ENCODE measurements at places on chromosomes 16 and 17. TPM values are rescaled to one million over a fixed set of nuclear protein-coding genes. Genes with fewer than 3 reads are reported as not detected.

- no peak for DNase-seq
These were observed 44.6 kb upstream of the ZNF469 start for GRCh38 chr16:88338111-88338510.

DNA sequence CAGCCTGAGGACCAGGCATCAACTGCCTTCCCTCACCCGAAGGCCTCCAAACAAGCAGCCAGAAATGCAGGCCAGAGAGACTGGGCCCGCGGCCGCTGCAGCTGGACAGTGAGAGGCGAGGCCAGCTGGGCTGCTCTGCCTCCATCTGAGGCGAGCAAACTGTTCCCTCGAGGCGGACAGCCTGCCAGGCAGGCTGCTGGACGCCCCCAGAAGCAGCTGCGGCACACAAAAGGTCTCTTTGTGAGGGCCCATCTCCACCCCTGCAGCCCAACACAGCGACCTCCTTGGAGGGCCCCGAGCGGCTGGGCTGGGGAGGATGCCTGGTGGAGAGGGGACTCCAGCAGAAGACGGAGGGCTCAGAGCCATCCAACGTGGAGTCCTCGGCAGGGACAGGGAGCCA lies 4.7 kb downstream of the CORO7 start:
- DNase-seq = no peak

- DNase-seq = no peak
These were observed 33.3 kb downstream of the STAT5A start for GRCh38 chr17:42321555-42321954.

ALOX15 gene
- not detected for total RNA-seq

ZACN gene
- total RNA-seq = 0.34 TPM

CDK3 gene
- 14.1 TPM for total RNA-seq

TERB1 gene
- not detected for total RNA-seq

- no peak for DNase-seq
These were observed 1.7 kb upstream of the KPNA2 start for GRCh38 chr17:68033636-68034451.

DNA sequence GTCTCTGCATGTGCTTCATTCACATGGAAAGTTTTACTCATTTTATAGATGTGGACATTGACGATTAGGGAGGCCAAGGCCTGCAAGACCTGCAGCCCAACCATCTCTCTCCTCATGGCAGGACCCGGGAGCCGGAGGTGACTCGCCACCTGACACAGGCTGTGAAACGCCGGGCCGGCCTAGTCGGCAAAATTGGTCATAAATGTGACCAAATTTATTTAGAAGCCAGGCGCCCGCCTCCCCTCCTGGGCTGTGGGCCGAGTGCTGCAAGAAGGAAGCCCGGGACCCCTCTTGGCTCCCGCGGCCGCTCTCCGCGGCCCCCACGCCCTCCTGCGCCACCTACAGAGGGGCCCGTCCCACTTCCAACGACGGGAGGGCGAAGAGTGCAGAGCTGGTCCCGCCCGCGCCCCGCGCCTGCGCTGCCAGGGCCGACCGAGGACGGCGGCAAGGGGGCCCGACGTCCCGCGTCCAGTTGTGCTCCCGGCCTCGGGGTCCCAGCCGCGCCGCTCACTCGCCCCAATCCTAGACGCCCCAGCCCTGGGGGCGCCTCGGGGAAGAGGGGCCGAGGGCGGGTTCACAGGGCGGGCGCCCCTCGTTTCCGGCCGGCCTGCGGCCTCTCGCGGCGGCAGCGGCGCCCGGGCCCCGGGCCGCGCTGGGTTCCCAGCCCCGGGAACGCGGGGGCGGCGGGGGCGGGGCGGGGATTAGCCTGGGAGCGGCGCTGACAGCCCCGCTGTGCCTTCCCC lies 47.5 kb downstream of the WNT3 start:
- peak; percentile 63 for DNase-seq

TBC1D3H gene
- total RNA-seq = not detected

DNA sequence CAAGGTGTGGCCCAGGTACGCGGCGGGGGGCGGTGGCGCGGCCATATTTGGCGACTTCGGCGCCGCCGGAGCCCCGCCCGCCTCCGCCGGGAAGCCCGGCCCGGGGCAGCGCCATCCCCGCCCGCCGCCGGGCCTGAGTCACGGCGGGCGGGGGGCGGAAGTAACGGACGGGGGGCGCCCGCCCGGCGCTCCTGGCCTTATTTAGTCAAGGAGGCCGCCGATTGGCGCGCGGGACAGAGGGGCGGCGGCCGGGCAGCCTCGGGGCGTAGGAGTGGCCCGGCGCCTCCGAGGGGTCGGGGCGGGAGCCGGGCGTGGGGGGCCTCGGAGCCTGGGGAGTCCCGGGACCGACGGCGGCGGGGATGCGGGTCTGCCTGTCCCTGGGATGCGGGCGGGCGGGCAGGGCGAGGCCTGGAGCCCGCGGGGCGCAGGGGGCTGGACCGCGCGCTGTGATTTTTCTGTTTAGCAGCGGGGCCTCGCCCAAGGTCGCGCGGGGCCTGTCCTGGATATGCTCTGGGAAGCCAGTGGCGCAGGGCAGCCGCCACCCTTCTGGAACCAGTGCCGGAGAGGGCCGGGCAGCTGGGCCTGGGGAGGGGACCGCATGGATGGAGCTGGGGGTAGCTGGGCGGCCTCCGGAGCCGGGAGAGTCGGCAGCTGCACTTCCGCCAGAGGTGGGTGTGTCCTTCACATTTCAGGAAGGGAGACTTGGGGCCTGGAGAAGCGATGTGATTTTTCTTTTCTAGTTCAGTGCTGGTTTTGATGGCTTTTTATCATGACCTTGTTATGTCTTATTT lies 2.3 kb upstream of the ACTG1 start:
- peak; percentile 76 for DNase-seq

COPZ2 gene
- total RNA-seq = 4.1 TPM

GRCh38 chr16:719815-720446 lies 1.0 kb upstream of the ANTKMT start:
- no peak for DNase-seq

GRCh38 chr16:19344224-19344801 lies 58.8 kb downstream of the CLEC19A start:
- no peak for DNase-seq

- no peak for DNase-seq
These were observed 47.9 kb downstream of the STH start for GRCh38 chr17:46046957-46047356.

ZNF319 gene
- 11.2 TPM for total RNA-seq

DNA sequence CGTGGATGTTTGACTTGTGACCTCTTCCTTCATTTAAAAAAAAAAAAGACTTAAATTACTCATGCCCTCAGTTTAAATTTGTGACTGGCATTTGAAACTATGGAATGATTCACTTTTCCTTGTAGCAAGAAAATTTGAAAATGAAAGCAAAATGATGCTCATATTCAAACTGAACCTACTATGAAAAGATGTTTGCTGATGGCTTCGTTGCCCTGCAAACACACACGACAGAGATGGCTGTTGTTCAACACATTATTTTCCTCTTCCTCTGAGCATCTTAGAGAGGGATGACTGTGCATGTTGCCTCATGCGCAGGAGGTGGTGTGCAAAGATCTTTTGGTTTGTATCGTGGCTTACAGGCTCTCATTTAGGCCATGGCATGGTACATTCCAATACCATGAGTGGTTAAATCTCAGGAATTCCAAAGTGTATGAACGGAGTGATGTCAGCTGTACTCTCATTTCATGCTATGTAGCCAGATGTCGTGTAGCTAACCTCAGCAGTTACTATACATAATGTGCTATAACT lies 164.5 kb downstream of the PRKCA start:
- DNase-seq = no peak

HIGD1B gene
- not detected for total RNA-seq

- no peak for DNase-seq
These were observed 70.5 kb upstream of the NOG start for GRCh38 chr17:56523042-56523441.

KRTAP4-4 gene
- total RNA-seq = not detected

GRCh38 chr17:78781893-78782304 lies at the start of gene CYTH1:
Gene CYTH1, minus strand, starts transcription at chr17:78782273. Its CDS starts 50 bp downstream, at chr17:78782223.
- DNase-seq = no peak

GRCh38 chr16:73126525-73126853 lies 78.6 kb upstream of the ZFHX3 start:
- no peak for DNase-seq

GRCh38 chr17:66655861-66656260 lies 179.1 kb upstream of the CACNG5 start:
- no peak for DNase-seq

DNA sequence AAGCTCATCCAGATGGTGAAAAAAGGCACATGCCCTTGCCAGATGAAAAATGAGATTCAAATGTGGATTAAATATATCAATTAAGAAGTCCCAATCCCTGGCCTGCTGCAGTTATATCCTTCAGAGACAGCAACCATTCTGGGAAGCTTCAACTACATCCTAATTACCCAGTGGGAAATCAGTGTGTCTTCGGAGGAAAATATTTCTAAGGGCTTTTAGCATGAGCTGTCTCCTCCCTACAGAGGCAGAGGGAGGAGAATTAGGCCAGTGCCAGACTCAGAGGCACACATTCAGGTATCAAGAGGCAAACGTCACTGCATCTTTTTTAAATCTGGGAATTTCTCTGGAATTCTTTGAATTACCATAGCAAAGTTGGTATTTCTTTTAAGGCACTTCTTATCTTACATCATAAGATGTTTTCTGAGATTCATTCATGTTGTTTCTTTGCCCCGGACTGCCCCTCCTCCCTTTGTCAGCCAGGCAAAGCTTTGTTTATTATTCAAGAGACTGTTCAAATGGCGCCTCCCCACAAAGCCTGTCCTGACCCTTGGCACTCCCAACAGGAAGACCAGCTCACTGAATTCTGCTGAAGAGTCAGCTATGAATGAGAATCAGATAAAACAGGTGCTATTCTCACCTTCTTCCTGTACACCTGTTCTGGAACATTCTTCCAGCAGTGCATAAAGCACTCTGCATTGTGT lies 38.3 kb upstream of the SMPD3 start:
- DNase-seq = no peak

DNA sequence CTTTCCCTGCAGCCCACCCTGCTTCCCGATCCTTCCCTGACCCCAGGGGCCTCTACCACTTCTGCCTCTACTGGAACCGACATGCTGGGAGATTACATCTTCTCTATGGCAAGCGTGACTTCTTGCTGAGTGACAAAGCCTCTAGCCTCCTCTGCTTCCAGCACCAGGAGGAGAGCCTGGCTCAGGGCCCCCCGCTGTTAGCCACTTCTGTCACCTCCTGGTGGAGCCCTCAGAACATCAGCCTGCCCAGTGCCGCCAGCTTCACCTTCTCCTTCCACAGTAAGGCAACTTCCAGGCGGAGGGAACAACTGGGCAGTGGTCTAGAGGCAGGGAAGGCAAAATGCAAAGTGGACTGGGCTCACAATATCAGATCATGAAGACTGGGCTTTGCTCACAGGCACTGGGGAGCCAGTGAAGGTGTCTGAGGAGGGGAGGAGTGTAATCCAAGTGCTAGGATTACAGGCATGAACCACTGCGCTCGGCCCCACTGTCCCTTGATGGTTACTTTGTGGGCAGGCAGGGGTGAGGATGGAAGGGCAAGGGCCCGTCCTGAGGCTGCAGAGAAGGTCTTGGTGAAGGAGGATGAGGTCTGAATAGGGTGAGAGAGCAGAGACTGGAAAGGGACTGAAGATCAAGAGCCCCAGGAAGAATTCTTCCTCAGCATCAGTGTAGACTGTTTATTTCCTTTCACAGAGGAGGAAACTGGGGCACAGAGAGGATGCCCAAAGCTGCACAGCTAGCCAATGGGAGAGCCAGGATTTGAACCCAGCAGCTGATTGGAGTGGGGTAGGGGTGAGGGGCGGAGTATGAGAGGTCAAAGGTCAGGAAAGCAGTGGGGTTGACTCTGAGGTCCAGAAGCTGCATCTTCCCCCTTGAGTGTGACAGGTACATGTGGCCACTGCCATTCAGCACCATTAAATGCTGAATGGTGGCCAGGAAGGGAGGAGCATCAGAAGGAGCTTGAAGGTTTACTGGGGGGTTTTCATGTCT lies 16.5 kb upstream of the ADGRG3 start:
- no peak for DNase-seq

DNA sequence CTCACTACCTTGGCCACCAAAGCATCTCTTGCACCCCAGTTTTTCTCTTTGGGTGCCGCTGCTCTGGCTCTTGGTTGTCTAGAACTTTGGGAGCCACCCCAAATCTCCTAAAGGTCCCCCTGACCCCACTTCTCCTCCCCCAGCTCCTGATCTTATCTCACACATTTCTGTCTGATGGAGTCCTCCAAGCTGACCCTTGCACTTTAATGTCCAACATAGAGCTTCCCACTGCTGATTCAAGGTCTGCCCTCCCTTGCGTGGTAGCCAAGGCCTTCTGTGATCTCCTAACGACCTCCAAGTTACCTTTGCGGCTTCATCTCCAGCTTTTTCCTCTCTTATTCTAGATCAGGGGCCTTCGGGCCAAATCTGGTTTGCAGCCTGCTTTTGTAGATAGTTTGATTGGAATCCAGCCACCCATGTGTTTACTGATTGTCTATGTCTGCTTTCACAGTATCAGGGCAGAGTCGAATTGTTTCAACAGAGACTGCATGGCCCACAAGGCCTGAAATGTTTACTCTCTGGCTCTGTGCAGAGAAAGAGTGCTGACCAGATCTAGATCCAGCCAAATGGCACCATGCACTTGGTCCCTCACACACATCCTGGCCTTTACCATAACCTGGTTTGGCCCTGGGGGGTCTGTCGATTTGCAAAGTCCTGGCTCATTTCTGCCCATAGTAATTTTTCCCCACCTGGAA lies 168.6 kb downstream of the HAPSTR1 start:
- no peak for DNase-seq

- DNase-seq = peak; percentile 42
These were observed 5.5 kb downstream of the IGSF6 start for GRCh38 chr16:21646721-21647561.

- DNase-seq = no peak
These were observed 310.5 kb upstream of the IRX5 start for GRCh38 chr16:54620197-54620596.

PMP22 gene
- total RNA-seq = not detected

DNA sequence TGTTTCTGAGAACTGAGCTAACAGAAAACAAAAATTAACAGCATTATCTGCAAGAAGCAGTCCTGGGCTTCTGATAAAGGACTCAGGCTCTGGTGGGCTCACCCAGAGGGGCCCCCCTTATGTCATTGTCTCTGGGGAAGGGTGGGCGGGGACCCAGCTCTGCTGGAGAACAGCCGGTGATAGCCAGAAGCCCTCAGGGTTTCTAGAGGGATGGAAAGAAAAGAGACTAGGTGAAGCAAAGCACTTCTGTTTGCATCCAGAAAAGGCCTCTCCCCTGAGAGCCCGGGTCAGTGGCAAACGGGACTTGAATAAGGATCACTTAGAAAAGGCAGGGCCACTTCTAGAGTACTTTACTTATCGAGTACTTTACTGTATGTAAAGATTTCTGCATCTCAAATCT lies 7.0 kb upstream of the CDC42EP4 start:
- DNase-seq = no peak

DNA sequence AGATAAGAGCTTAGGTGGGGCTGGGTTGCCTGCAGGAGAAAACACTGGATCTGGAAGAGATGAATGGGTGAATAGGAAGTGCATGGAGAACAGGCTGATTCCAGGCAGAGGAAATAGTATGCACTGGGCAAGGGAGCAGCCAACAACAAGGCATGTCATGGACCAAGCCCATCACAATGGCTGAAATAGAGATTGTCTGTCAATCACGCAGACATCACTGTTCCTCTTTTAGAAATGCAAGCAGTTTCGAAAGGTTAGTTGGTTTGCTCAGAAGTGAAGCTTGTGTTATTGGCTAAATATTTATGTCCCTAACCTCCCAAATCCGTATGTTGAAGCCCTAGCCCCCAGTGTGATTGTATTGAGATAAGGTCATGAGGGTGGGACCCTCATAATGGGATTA lies 621.7 kb upstream of the CDH11 start:
- no peak for DNase-seq

Measured in activated B cell treated with CpG ODN at 0.5 μM for 24 hours (primary cell).